ENCODE measurements at places on chromosomes 3 and 15.

DNA sequence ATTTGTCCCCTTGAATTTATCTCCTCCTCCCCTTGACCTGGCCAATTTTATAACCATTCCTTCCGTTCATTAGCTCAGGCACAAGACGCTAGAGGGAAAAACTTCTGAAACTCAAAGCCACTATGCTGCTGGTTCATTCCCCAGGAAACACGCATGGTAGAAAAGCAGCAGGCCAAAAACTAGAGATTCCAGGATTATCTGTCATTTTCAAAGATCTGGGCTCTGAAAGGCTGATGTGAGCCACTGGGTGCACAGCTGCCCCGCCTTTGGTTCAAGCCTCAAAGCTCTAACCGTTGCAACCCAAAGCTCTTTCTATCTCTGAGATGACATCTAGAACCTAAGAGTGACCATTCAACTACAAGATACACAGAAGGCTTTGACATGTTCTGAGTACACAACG, 6.1 kb downstream of the ANP32A start:
- DNase-seq: no peak

- DNase-seq: no peak
Observed at GRCh38 chr15:40815042-40815698, 7.9 kb upstream of the DNAJC17 start.

GRCh38 chr3:127019449-127019848, 36.5 kb downstream of the PLXNA1 start:
- no peak for DNase-seq

GRCh38 chr3:68953816-68954444, 21.6 kb upstream of the TAFA4 start:
- DNase-seq: no peak

GRCh38 chr3:134239538-134239937, 11.1 kb downstream of the RYK start:
- no peak for DNase-seq

- DNase-seq: no peak
Observed at GRCh38 chr15:82649226-82649999, 2.2 kb upstream of the CPEB1 start.

- no peak for DNase-seq
Observed at GRCh38 chr3:132593947-132594323, 3.1 kb upstream of the ACKR4 start.

GRCh38 chr3:14464141-14464465, 61.7 kb downstream of the SLC6A6 start:
- no peak for DNase-seq
